ENCODE measurements at places on chromosomes 5 and 9.

GRCh38 chr5:90056911-90057705 lies 352.4 kb downstream of the CETN3 start:
- no peak for DNase-seq

DNA sequence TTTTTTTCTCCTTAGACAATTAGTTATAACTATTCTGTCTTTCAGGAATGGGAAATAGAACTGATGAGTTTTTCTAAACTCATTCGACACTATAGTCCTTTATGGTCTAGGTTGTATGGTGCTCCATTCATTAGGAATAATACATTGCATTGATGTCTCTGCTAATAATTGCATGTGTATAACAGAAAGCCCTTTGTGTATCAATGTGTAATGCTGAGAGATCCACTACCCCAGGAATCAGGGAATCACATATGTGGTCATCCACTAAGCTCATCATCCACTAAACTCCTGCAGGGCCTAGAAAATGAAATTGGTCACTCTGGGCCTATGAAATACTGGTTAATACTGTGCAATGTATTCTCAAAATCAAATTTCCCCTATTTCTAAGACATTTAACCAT lies 242.0 kb upstream of the CDH18 start:
- peak; percentile 49 for DNase-seq

DNA sequence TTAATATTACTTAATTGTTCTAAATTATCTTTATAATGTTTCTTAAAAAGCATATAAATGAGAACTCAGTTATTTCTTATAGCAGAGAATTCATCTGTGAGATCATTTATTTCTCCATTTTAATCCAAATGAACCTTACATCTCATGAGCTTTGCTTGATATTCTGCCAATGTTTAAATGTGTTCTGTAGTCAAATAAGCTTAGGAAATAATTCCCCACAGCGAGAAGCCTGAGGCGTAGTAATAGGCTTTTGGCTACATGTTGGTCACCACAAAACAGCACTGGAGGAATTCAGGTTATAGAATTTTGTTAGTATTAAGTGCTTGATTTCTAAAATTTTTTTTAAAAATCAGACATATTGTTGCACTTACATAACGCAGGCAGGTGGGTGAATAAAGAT lies 585.3 kb upstream of the RORB start:
- no peak for DNase-seq

DNA sequence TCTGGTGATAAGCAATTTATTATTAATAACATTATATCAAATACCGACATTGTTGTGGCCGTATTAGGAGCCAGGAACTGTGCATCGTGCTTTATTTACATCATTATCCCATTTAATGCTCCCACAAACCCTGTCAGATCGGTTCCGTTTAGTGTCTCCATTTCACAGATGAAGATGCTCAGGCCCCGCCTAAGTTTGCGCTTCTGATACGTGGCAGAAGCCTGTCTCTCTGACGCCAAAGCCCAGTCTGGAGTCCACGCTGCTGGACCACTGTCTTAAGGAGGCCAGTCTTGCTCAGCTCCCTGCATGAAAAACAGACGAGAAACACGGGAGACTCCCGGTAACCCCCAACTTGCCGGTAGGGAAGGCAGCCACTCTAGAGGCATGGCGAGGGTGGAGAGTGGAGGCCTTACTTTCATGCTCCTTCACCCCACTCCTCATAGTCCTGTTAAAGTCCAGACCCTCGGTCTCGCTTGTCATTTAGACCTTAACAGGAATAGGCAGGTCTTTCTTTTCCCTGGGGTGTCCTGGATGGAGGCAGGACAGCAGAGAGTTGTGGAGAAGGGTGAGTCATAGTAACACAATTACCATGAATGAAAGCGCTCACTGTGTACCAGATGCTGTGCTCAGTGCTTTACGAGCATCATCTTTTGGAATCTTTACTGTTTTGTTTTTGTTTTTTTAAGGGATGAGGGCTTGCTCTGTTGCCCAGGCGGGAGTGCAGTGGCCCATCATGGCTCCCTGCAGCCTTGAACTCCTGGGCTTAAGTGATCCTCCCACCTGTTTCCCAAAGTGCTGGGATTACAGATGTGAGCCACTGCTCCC lies 872 bp downstream of the TXNDC15 start:
- DNase-seq: peak; percentile 76

- no peak for DNase-seq
Observed at GRCh38 chr9:109913461-109913810, 133.4 kb downstream of the PALM2AKAP2 start.

DNA sequence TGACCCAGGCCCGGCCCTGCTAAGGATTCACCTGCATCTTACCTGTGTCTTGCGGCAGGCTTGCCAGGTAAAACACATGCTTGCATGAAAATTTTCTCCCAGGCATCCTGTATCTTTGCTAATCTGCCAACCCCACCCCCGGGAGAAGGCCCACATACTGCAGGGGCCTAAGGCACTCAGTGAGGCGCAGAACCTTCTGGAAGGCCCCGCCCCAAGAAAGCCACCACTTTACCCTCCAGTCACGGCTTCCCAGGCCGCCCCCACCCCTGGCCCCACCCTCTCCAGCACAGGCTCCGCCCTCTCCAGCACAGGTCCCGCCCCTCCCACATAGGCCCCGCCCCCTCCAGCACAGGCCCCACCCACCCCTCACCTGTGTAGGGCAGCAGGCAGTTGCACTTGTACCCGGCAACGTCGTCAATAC lies 29.8 kb upstream of the SEC16A start:
- DNase-seq: no peak

- no peak for DNase-seq
Observed at GRCh38 chr5:112576298-112576925, 157.3 kb upstream of the EPB41L4A start.

DNA sequence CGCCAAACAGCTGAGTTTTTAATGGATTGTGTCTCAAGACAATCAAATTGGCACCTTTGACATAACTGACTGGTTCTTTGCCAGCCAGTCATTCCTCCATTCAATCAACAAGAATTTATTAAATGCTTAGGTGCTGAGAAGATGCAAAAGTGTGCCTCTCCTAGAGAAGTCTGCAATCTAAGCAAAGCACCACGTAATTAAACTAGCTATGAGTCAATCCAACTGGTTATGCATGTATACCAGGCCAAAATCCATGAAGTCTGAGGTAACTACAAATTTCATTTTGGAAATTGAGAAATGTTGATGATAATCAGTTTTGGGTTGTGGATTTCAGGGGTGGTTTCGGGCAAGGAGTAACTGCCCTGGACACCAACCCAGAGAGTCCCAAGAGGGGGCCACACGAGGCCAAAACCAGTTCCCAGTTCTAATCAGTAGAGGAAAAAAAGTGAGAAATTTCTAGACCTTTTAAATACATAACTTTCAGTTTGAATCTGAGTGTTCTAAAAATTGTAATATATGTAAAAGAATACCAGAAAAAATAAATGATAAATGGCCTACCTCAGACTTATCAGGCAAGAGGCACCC lies 92.6 kb downstream of the EFNA5 start:
- no peak for DNase-seq

DNA sequence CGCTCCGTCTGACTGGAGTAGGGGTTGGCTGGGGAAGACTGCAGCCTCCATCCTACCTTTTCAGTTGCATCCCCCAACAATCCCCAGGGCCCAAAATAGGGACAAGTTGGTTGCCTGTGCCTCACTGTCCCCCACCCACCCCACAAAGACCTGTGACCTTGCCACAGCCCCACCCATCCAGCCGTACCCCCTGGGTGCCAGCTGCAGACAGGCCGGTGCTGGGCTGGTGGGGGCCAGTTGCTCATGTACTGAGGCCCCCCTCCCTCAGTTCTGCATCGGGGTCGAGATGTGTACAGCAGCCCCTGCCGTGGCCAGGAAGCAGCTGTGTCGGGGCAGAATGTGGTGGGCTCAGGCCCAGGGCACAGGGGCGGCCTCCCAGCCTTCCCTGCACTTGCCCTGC lies 374 bp downstream of the LCNL1 start:
- no peak for DNase-seq

DNA sequence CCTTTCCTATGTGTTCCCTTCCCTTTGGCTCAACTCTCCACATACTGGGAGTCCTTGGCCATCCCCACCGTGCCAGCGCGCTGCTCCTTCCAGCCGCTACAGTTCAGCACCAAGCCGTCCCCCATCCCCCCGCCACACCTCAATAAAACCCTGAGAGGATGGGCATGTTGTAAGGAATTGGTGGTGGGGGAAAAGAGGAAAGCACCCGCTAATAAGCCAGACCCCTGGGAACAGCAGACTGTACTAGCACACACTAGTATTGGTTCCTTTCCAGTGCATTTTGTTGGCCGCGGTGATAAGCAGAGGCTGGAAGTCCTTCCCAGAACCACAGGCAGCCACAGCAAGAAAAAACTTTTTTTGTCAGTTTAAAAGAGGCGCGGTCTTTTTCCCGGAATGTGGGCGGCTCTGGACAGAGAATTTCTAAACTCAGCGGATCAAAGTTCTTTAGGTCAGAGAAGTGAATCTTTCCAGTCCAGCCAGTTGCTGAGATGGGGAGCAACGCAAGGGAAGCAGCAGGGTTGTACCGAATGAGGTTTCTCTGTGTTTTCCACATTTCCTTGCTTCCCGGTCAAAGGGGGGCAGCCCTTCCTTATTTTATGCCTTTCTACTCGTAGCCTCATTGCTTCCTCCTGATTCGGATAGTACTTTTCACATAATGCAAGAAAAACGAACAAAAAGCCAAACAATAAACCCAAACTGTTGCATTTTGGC lies 2.1 kb downstream of the CHSY3 start:
- no peak for DNase-seq

GRCh38 chr5:150502106-150502505 lies 5.8 kb upstream of the NDST1 start:
- no peak for DNase-seq

GRCh38 chr5:143618141-143618540 lies 193.8 kb upstream of the HMHB1 start:
- no peak for DNase-seq

DNA sequence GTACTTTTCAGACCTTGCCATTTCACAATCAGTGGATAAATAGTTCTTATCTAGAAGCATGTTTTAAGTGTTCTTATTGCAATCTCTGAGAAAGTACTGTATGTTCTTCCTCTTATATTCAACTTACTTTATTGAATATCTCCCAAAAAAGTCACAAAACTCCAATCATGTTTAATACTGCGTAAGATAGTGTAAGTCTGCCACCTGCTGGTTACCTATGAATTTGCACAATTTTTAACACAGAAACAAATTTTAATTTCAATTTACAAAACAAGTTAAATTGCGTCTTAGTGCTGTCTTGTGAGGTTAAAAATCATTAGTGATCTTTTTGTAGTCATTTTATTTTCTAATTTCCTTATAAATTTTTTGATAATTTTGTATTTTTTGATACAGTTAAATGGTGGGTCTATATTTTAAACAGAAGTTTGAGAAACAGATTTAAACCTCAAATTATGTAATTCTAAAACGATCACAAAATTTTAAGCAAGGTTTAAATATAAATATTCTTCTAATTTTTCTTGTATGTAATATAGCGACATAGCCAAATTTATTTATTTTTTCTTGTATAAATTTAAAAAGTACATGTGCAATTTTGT lies 115.8 kb downstream of the EMB start:
- DNase-seq: no peak
